ENCODE measurements at places on chromosomes 5 and 9. TPM values are rescaled to one million over a fixed set of nuclear protein-coding genes. Genes with fewer than 3 reads are reported as not detected.

Gene WNK2
- polyA plus RNA-seq = not detected

Gene ZNF879
- polyA plus RNA-seq = 4.7 TPM

DNA sequence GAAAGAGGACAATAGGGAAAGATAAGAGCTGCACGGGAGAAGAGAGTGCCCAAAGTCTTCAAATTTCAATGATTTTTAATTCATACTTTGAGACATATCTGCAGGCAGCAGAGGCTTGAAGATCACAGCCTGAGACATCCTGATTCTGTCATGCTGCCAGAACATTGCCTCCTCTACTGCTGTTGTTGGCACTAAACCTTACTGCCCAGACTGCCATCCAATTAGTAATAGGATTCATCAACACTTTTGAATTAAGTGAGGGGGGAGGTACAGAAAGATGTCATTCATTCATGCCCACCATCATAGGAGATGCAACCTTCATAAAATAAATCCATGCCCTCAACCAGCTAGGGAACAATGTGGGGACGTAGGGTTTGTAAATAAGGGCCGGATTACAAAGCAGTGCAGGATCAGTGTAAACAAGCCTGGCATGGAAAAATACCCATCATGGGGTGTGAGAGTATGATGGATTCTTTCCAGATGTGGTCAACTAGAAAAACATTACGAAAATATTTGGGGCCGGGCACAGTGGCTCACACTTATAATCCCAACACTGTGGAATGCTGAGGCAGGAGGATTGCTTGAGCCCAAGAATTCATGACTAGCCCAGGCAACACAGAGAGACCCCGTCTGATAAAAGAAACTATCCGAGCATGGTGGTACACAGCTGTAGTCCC, 122.1 kb upstream of the DAPK1 start:
- no peak for DNase-seq

DNA sequence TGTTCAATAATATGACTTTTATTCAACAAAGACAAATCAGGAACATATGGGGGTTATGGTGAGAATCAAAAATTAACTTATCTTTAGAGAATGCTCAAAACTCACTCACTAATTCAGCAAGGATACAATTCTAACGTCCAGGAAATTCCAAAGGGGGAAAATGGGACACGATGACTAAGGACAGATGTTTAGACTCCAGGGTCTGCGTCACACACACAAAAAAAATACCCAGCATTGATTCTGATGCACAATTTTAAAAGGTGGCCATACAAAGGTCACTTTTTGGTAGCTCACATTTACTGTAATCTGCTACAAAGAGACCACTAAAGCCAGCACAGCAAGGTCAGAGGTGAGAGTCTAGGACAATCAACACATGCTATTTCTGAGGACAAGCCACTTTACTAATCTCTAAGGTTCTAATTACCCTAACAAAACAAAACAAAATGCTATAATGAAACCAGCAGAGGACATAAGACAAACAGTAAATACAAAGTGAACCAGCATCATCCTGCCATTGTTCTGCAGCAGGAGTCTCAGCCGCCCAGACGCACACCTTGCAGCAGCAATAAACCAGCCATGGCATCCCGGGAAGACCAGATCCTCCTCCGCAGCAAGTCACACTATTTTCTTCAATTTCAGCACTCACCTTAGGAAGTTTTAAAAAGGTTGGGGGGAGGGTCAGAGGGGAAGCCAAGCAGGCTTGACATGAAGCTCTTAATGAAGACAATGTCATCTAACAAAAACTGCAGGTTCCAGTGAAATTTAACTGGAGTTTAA, 57.8 kb downstream of the TTC39B start:
- no peak for DNase-seq

Gene IPO11
- 11.2 TPM for polyA plus RNA-seq

- no peak for DNase-seq
Observed at GRCh38 chr5:31156631-31157160, 36.8 kb upstream of the CDH6 start.

DNA sequence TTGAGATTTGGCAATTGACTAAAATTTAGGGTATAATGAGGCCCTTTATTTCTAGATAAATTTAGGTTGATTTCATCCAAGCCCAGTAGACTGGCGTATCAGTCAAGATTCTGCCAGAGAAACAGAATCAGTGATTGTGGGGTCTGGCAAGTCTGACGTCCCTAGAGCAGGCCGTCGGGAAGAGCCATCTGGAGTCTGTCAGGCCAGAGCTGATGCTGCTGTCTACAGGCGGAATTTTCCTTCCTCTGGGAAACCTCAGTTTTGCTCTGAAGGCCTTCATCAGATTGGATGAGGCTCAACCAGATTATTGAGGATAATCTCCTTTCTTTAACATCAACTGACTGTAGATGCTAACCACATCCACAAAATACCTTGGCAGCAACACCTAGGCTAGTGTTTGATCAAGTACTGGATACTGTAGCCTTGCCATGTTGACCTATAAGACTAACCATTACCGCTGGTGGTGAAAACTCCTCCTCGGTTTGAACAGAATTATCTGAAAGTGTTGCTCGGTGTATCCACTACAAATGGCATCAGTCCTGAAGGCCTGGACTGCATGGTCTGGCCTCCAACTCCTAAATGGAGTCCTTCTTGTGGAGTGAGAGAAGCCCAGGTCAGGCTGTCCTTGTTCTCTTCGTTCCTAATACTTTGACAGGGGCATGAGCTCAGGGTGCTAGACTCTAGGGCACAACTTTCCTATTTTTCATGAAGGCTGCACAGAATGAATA, 83.2 kb upstream of the ANKH start:
- DNase-seq = no peak

Gene ZNF354C
- not detected for polyA plus RNA-seq

DNA sequence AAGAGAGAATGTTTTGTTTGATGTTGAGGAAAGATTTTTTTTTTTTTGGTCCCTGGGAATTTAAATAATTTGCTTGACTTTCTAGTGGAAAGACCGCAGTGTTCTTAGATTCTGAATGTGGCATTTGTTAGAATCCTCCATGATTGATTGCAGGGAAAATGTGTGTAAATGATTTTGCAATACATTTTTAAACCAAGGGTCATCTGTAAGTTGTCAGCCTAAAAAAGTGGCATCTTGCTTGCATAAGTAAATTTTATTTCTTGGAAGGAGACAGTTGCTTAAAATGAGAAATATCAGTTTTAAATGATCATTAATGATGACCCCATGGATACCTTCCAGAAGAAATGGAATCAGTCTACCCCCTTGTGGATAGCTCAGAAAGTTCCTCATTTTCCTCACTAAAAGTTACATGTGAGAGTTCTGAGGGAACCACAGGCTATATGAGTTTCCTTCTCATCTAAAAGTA, 105.1 kb upstream of the SLC25A48 start:
- DNase-seq = no peak

- no peak for DNase-seq
Observed at GRCh38 chr9:83007521-83008300, 55.2 kb downstream of the RASEF start.

Gene SPATA31A3
- polyA plus RNA-seq = not detected

DNA sequence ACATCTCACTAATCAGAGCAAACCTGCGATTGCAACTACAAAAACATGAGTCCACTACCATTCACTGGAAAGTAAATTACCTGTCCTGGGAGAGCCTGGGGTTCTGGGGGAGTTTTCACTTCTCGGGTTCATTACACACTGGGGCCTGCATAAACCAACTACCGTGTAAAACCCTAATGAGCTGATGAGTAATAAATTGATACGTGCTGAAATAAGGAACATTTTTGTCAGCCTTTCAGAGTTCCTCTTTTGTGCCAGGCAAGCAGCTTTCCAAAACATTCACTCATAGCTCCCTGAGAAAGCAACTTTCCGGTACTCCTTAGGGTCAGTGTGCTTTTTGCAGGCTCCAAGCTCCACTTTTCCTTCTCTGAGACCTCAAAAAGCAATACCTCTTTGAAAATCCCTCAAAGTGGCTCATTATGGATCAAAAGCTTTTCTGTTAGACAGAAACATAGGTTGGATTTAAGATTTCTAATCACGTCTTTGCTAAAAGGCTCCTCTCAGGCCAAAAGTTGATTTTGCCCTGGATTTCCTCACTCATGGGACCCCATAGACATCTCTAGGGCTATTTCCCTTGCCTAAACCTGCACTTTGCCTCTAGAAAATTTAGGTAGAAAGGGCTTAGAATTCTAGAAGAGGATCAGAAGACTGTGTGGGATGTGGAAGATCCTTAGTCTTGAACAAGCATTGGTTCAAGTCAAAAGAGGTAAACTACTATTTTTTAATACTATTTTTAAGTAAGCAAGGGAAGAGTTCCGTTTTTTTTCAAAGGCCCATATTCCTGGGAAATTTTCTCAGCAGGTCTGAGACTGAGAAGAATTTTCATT, 74.8 kb downstream of the ST8SIA4 start:
- DNase-seq = no peak

Gene TERT
- not detected for polyA plus RNA-seq

DNA sequence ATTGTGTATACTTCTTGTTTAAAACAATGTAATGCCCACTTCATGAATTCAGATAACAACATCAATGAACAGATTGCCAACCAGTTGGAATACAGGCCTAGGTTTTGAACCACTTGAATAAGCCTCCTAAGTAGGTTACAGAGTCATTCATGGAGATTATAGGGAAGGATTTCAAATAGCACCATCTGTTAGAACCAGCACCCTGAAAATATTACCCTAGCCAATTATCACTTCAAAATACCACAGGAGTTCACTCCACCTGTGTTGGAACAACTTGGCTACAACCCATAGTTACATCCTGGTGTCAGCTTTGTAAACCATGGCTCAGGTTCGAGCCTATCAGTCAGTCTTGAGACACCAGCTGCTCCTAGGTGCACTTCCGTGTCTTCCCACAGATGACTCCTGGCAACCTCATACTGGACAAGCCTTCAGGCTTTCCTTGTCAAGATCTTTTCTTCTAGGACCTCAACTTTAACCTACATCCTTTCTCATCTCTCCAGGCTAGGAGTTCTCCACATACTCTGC, 350.0 kb downstream of the DEPDC1B start:
- DNase-seq = no peak

DNA sequence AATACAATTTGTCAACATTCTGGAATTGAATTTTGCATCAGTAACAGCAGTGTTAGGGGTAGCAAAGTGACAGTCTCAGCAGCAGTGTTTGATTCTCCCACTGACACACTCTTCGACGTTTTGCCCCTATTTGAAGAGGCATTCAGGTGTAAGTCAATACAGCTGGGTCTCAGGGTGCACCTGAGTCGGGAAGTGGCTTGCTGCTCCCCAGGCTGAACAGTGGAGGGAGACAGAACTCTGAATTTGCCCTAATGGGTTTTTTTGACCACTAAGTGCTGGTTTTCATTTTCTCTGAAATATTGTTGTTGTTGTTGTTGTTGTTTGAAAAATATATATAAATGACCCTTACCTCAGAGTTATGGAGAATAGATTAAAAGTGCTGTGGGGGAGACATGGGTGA, 223.2 kb downstream of the TLR4 start:
- no peak for DNase-seq

- no peak for DNase-seq
Observed at GRCh38 chr5:171573451-171574225, 154.2 kb downstream of the FGF18 start.

GRCh38 chr5:1002836-1003235, 5.8 kb upstream of the NKD2 start:
- no peak for DNase-seq

DNA sequence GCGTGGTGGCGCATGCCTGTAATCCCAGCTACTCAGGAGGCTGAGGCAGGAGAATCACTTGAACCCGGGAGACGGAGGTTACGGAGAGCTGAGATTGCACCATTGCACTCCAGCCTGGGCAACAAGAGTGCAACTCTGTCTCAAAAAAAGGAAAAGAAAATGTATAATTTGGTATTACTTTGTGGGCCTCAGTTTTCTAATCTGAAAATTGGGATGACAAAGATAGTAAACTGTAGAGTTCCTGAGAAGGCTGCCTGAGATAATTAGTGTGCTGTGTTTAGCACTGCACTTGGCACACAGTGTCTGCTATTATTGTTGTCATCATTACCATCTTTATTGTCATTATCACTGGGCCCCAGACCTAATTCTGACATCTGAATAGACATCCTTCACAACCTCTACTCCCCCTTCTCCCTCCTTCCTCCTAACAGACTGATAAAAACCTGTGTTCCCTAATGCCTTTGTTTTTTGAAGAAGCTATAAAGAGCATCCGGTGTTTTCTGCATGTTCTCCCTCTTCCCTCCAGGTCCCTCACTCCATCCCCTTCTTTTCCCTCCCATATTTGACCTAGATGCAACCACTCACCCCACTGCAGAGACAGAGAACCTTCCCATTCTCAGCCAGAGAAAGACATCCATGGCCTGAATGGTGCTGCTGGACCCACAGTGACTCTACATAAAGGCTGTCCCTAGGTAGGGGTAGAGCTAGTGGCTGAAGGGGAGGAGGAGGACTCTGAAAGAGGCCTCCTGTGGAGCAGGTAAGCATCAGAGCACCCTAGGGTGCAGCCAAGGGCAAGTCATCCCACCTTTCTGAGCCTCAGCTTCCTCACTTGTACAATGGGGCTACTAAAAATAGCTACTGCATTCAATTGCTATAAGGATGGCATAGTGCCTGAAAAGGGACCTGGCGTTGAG, 15.7 kb upstream of the CYSTM1 start:
- no peak for DNase-seq

GRCh38 chr5:7395947-7396712, at the start of gene ADCY2:
ADCY2 (plus strand) TSS chr5:7396138; CDS start chr5:7396297, 159 bp downstream.
- DNase-seq = no peak

Gene C9orf72
- polyA plus RNA-seq = 24.6 TPM

Gene TAS2R1
- not detected for polyA plus RNA-seq

DNA sequence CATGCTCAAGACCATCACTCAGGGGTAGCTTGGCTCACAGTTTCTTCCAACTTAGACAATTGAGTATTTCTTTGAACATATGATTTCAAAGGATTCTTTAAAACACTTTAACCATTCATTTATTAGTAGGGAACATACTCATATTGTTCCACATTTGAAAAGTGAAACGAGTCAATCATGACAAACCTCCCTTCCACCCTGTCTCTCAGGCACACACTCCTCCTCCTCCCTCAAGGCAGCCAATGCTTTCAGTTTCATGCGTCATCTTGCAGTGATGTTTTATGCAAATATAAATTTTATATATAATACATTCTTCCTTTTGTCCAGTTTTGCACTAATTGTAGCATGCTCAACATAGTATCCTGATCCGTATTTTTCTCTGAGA, 126.0 kb upstream of the BOD1 start:
- DNase-seq = peak; percentile 30

GRCh38 chr5:30997681-30998080, 195.8 kb upstream of the CDH6 start:
- no peak for DNase-seq
